ENCODE measurements at places on chromosomes 6 and 20. TPM values are rescaled to one million over a fixed set of nuclear protein-coding genes. Genes with fewer than 3 reads are reported as not detected.
A peak's percentile ranks its signal among the peaks of the same experiment; 100 is the strongest.

Gene FOXQ1
- total RNA-seq = not detected

GRCh38 chr20:15599961-15600360, 973.3 kb downstream of the KIF16B start:
- H3K27ac ChIP-seq = no peak overlapping the region
- no peaks in the 10 kb centered on the region for H3K36me3 ChIP-seq
- no peaks in the 10 kb centered on the region for H3K27me3 ChIP-seq
- DNase-seq = no peak

GRCh38 chr6:162532283-162533008, 195.1 kb downstream of the PRKN start:
- no peaks in the 10 kb centered on the region for H3K27me3 ChIP-seq
- no peaks in the 10 kb centered on the region for H3K4me1 ChIP-seq
- no peak overlapping the region for H3K27ac ChIP-seq

- no peaks in the 10 kb centered on the region for H3K36me3 ChIP-seq
- DNase-seq = peak; percentile 21
- H3K27ac ChIP-seq = no peak overlapping the region
Measured at GRCh38 chr6:25397406-25397805, 118.2 kb downstream of the CARMIL1 start.

Data from GM23338 (cell line).